ENCODE measurements at places on chromosomes 16 and 17. TPM values are rescaled to one million over a fixed set of nuclear protein-coding genes. Genes with fewer than 3 reads are reported as not detected.

GRCh38 chr17:12402963-12403622 lies 262.6 kb upstream of the MYOCD start:
- no peak for DNase-seq

DNA sequence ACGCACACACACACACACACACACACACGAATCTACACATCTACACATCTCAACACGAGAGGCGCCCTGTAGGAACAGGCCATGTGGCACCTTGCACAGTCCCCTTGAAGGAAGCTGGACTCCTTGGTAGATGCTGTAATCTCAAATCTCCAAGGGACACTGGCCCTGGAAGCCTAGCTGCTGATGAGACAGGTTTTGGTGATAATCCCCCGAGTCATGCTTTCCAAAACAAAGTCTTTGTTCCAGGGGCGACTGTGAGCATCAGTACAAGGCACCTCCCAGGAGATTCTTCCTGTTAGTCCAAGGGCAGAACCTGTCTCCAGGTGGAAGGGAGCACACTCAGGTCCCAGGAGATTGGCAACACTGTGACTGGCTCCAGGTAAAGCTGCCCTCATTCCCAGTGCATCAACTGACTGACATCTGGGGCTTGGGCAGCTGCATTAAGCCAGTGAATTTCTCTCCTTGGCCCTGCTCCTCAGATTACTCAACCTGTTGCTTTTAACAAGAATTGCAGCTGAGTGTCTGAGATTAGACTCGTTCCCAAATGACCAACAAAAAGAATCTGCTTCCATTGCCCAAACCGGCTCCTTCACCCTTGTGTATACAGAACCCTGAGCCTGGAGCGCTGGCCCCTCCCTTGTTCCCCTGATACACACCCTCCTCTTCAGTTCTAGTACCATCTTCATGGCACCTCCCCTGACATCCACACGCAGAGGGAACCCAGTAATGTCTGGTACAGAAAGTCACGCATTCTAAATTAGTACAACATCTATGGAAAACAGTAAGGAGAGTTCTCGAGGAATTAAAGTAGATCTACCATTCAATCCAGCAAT lies 13.9 kb upstream of the TNRC6C start:
- DNase-seq = no peak

WDR90 gene
- total RNA-seq = 45.6 TPM

GRCh38 chr16:621526-622105 lies 9.2 kb upstream of the WFIKKN1 start:
- no peak for DNase-seq

- DNase-seq = no peak
Observed at GRCh38 chr17:68352041-68352440, 60.7 kb downstream of the ARSG start.

SLC13A2 gene
- not detected for total RNA-seq

SLC12A3 gene
- total RNA-seq = not detected

CSH2 gene
- not detected for total RNA-seq

GRCh38 chr17:17609121-17609520 lies 17.6 kb upstream of the PEMT start:
- no peak for DNase-seq

DNA sequence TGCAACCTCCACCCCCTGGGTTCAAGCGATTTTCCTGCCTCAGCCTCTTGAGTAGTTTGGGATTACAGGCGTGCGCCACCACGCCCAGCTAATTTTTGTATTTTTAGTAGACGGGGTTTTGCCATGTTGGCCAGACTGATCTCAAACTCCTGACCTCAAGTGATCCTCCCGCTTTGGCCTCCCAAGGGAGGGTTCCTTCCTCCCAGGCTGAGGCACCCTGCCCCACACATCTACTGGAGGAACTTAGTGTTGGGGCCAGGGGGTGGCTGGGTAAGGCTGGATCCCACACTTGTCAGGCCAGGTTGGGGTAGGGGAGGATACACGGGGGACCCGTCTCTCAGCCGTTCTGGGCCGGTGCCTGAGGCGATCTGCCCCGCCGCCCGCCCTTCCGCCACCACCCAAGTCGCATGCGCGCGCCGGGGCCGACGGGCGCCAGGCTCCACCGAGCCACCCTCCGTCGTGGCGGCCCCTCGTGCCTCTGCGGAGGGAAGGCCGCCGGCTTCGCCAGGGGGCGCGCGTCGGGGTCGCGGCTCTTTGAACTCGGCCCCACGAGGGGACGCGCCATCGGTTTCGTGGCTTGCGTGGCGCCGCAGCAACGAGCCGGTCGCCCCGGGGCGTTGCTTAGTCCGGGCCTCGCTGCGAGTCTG lies 15.9 kb downstream of the GRB7 start:
- no peak for DNase-seq

DNA sequence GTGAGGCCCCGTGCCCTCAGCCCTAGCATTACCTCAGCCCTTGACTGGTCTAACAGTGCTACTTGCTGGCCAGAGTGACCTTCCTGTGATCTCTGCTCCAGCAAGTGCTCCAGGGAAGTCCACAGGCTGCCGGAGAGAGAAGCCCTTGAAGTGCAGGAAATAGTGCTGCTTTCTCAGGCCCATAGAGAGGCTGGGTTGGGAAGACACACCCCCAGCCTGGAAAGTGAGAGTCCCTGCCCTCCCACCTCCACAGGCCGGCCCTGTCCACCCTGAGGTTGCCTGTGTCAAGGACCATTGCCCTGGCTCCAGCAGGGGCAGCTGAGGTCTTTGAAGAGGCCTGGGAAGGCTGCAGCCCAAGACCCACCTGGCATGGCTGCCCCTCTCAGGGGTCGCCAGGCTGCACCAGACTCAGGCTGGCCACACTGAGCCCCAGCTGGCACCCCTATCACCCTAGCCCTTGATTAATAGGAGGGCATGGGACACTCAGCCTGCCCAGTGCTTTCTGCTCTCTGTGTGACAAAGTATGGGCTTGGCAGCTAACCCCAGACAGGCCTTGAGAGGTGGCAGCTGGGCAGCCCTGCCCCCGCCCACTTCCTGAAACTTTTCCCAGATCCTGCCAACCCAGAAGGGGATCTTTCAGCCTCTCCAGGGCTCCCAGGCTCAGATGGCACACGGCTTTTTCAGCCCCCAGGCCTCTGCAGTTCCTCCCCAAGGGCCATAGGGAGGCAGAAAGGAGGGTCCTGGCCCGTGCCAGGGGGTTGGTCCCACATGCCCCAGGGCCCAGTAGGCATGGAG lies 21.7 kb downstream of the ATP6V0D1 start:
- DNase-seq = no peak

SLC46A1 gene
- total RNA-seq = 2.8 TPM

GRCh38 chr17:77083531-77083930 lies 57.2 kb upstream of the SEC14L1 start:
- no peak for DNase-seq

DNA sequence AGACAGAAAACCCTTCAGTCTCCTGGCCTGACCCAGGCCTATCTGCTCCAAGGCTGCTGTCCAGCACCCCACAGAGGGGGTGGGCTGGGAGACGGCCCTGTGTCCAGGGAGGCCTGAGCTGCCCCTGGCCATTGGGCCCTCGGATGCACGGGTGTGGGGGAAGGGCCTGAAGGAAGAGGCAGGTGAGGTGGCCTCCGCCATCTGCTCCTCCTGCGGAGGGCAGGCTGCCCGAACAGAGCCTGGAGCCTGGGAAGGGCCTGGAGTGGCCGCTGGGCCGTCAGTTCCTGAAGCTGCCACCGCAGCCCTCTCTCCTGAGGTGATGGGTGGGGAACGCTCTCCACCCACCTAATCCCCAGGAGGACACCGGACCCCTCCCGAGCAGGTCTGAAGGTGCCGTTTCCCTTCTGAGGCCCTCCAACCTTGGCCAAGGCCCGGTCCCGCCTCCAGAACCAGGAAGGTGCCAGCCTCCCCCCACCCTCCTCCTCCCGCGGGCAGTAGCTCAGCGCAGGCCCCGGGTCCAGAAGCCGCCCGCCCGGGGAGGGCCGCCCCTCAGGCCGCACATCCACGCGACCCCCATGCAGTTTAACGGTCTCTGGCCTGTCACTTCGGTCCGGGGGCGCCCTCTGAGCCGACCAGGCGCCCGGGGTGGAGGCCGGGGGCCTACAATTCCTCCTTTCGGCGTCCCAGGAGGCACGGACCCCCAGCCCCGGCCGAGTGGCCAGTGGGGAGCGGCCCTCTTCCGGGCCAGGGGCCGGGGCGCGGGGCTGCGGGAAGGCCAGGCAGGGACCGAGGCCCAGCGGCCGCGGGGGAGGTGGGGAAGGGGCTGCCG lies 835 bp downstream of the FBXL16 start:
- DNase-seq = no peak

DNA sequence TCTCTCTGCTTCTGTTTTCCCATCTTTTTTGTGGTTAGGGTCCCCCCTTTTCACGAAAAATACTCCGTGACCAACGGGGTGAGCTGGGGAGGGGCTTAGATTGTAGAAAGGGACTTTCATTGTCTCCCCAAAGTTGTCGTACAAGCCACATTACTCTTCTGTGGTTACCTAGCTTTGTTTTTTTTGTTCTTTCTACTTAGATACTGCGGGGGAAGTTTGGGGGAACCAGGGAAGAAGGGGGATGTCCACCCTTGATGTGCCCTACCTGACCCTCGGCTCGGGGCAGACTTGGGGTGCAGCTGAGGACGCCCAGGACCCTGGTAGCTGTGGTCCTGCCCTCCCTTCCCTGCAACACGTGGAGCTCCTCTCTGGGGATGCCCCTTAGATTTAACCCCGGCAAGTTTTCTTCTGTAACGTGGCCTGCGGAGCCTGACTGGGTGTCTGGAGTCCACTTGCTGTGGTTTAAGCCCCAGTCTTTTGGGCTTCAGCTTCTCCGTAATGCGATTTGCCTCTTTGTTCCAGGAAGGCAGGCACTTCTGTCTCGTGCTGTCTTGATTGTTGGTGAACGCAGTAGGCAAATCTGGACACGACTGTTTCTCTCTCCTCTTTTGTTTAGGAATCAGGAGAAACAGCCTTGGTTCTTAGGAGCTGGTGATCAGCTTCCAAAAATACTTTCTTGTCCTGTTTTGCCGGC lies 892 bp downstream of the ABCC1 start:
- no peak for DNase-seq

DNA sequence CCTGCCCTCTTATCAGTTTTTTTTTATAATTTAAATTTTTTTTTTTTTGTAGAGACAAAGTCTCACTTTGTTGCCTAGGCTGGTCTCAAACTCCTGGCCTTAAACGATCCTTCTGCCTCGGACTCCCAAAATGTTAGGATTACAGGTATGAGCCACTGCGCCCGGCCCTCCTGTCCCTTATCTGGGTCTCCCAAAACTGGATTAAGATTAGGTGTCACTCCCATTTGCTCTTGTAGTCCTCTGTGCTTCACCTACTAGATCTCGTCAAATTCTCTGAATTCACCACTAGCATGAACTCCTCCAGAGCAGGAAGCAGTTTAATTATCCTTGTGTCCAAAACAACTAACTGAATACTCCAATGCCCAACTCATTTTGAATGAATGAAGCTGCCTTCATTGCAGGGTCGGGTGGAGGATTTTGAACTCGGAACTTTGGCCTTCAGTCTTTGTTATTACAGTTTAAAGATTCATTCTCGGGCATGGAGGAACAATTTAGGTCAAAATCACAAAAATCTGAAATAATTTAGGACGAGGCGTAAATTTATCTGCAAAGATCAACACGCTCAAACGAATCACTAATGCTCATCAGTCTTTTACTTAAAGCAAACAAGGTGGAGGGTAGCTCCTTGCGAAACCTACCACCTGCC lies 802 bp upstream of the ATXN2L start:
- DNase-seq = no peak

- no peak for DNase-seq
Observed at GRCh38 chr16:81204798-81205680, 33.5 kb upstream of the BCO1 start.

RAC3 gene
- total RNA-seq = 52.9 TPM

GRCh38 chr16:70476272-70477020 lies 22.1 kb downstream of the FCSK start:
- peak; percentile 57 for DNase-seq

- DNase-seq = no peak
Observed at GRCh38 chr16:84737192-84738011, 37.6 kb downstream of the USP10 start.

- DNase-seq = no peak
Observed at GRCh38 chr16:31704138-31704537, 169.5 kb upstream of the ZNF267 start.

GRCh38 chr17:61305024-61305423 lies 94.6 kb upstream of the TBX2 start:
- no peak for DNase-seq

C17orf67 gene
- total RNA-seq = 0.43 TPM

- DNase-seq = no peak
Observed at GRCh38 chr17:4327606-4328005, 38.9 kb downstream of the UBE2G1 start.

HLF gene
- total RNA-seq = 0.75 TPM

GRCh38 chr17:81904600-81905423 lies 2.8 kb downstream of the NPB start:
- DNase-seq = no peak

GRCh38 chr17:67602974-67603373 lies 114.8 kb upstream of the NOL11 start:
- no peak for DNase-seq

- DNase-seq = no peak
Observed at GRCh38 chr16:680625-680945, 375 bp downstream of the STUB1 start.

DNA sequence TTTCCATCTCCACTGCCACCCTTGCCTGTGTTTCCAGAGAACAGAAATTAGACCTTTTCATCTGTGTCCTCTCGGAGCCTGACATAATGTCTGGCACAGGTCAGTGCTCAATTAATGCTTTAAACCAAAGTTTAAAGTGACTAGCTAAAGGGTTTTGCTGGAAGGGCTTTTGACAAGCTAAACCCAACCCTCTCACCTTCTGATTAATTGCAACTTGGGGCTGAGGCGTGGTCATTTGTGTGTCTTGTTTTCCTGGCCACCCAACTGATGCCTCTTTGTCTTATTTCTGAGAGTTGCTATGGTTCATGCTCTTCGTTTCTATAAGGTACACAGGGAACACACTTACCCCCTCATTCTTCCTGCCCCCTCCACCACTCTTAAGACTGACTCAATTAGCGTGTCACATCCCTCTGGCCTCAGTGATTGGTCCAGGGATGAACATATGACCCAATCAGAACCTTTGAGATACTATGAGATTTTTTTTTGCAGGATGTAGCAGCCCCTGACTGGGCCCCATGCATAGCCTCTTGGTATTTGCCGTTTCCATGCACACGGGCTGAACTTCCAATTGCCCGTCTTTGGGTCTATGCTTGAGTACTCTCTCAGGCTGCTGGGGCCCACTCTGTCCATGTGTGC lies 15.8 kb upstream of the BRD7 start:
- DNase-seq = no peak

- no peak for DNase-seq
Observed at GRCh38 chr16:87700406-87701077, 65.2 kb downstream of the KLHDC4 start.

TEX14 gene
- total RNA-seq = not detected

GRCh38 chr16:58970775-58971174 lies 236.7 kb upstream of the GOT2 start:
- DNase-seq = no peak

GRCh38 chr16:26129997-26130396 lies 438.2 kb downstream of the HS3ST4 start:
- DNase-seq = no peak

Data from epithelial cell of proximal tubule (primary cell).